Left lung (tissue), 14 donors: ENCODE measurements at places on chromosomes 1 and 21.

- DNase-seq = no peak
These were observed 18.4 kb upstream of the CASQ1 start for GRCh38 chr1:160171980-160172379.

DNA sequence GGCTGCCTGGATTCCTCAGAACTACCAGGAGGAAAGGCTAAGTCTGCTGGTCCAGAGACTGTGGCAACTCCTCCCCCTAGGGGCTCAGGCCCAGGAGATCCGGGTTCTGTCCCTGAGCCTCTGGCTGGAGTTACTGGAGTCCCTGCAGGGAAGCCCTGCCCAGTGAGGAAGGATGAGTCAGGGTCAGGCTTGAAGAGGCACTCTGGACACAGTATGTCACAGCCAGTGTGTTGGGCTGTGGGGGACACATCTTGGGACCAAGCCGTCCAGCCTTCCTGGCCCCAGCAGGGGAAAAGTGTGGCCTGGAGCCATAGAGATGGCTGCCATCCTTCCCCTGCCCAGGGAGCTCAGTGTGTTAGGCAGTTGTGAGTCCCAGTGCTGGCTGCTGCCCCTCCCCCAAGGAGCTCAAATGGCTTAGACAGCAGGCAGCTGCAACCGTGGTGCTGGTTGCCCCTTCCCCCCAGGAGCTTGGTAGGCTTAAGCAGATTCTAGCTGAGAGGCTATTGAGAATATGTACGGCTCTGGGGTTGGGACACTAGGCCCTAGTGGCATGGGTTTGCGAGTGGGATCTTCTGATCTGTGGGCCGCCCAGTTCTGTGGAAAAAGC, 28.2 kb upstream of the RABGAP1L start:
- no peak for DNase-seq

- DNase-seq = peak; percentile 90
These were observed at the start of gene CACHD1 for GRCh38 chr1:64469977-64470664. TSS of gene CACHD1 (plus strand) at chr1:64470129. CDS start at chr1:64470745, 616 bp downstream.

DNA sequence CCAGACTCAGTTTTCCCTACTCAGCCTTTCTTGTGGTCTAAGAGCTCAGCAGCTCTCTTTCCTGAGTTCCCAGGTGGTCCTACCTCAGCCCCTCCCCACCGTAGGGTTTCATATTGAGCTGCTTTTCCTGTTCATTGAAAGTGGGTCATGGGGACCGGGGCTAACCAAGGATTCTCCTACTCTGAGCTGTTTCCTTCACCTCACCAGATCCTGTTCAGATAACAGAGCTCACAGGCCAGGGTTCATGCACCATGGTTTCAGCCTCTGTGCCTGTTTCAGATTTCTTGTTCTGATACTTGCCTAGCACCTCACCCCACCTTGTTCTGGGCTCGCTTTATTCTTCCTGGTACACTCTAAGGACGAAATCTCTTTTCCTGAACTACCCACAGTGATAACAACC, 8.5 kb downstream of the UBQLN4 start:
- DNase-seq = no peak

DNA sequence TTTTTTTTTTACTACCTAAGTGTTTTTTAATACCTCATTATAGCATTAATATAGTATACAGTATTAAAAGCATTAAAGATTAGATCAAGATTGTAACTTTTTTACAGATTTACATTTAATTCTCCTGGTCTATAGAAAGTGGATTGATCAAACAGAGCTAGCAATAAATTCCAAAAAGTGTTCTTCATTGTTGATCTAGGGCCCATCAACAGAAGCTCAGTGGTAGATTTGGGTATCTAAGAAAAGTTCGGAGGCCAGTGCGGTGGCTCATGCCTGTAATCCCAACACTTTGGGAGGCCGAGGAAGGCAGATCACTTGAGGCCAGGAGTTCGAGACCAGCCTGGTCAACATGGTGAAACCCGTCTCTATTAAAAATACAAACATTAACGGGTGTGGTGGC, 12.5 kb downstream of the NUP210L start:
- no peak for DNase-seq

GRCh38 chr1:214658175-214658574, 55.2 kb downstream of the CENPF start:
- no peak for DNase-seq

- DNase-seq = no peak
These were observed 98.1 kb downstream of the LHX9 start for GRCh38 chr1:198015309-198015708.

DNA sequence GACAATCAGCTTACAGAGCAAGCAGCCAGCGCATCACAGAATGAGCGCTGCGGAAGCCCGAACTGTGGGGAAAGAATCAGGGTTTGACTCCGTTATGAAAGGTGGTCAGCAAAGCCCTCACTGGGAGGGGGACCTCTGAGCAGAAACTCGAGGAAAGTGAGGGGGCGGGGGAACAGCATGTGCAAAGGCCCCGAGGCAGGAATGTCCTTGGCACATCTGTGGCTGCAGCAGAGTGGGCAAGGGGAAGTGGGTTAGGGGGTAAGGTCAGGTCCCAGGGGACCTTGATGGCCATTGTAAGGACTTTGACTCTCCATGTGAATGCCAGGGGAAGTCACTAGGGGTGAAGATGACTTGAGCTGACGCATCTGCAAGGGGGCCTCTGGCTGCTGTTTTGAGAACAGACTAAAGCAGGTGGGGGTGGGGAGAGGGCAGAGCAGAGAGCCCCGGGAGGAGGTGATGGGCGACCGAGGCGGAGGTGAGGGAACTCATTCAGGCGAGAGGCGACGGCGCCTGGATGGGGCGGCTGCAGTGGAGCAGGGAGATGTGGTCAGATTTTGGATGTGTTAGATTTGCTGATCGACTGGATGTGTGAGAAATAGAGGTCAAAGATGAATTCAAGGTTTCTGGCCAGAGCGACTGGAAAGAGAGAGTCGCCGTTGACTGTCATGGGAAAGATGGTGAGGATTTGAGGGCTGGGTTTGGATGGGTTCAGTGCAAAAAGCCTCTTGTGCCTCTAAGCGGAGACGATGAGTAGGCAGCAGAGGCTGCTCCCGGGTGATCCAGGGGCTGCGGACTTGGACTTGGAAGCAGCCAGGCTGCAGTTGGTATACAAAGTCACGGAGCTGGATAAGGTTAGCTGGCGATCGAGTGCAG, 108.0 kb upstream of the ZBTB40 start:
- no peak for DNase-seq

DNA sequence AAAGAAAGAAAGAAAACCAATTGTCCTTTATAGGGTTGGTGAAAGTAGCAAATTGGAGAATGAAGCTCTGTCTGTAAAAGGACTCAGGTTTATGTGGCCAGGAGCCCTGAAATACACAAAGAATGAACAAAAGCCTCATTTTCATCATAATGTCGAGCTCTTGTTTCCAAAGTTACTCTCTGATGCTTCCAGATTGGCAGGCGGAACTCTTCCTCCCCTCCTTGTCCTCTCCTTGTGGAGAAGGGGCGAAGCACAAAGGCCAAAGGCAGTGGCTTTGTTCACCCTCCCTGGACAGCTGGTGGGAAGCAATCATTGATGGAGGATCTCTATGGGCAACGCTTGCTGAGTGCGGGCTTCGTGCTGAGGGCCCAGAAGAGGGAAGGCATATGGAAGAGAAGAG, 5.6 kb downstream of the CA6 start:
- DNase-seq = no peak

DNA sequence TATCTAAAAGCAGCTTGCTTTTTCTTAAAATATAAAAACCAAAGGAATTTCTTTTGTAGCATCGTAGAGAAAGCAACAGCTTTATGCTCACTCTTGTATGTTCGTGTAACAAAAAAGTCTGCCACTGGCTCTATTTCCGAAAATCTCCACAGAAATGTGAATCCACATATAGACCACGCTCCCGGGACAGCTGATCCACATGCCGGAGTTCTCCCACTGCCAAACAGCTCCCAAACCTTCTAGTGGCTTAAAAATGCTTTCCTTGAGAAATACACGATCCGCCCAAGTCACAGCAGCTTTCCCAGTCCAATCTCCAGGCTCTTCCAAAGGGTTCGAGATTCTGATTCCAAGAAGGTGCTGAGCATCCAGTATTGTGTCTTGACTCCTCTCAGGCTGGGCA, 29.3 kb downstream of the PCSK9 start:
- DNase-seq = no peak

DNA sequence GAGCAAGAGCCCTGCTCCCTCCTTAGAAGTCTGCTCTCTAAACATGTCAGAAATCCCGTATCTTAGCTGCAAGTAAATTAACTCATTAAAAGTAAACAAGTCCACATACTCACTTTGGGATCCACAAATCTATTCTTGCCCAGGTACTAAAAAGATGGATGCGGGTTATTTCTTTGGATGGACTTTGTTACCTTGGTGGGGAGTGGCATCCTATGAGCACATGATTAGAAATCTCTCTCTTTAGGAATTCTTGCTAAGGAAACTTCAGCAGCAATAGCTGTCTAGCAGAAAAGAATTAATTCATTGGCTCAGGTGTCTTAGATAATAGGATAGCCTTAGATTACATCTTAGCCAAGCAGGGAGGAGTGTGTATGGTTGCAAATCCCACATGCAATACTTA, 25.2 kb downstream of the NRDC start:
- no peak for DNase-seq

GRCh38 chr1:169309178-169310166, 58.1 kb downstream of the NME7 start:
- no peak for DNase-seq

GRCh38 chr1:25703671-25704266, 87.2 kb downstream of the MAN1C1 start:
- no peak for DNase-seq

GRCh38 chr1:117215733-117216462, 5.2 kb upstream of the VTCN1 start:
- DNase-seq = no peak

GRCh38 chr1:168932539-168932938, 174.0 kb upstream of the ATP1B1 start:
- DNase-seq = no peak

DNA sequence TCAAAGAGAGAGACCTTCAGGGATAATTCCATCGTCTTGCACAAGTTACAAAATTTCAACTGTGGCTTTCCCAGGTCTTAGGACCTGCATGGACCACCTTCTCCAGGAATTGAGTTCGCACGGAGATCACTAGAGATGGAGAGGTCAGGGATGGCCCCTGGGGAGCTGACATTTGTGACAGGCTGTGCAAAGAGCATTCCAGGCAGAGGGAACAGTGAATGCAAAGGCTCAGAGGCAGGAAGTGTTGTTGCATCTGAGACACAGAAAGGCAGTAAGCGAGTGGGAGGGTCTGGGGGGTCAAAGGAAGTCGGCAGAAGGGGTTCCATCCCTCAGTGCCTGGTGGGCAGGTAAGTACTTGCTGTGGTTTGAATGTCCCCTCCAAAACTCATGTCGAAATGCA, 9.5 kb upstream of the SELENON start:
- no peak for DNase-seq

- DNase-seq = peak; percentile 79
These were observed 13.5 kb downstream of the TRAF3IP3 start for GRCh38 chr1:209769171-209769904.

DNA sequence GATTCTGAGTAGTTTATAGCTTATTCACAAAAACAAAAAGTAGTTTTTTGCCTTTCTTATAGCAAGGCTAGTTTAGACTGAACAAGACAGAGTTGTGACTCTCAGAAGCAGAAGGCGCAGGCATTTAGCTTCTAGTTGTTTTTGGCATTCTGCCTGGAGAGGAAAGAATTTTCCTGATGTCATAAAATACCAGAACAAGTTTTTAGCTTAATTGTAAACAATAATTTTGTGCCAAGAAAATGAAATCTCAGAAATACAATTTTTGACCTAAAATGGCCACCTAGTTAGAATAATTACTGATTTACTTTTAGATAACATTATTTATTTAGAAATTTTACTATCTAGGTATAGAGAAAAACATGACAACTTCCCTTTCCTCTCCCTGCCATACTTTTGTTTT, 1.0 kb downstream of the DNAJB4 start:
- DNase-seq = no peak

GRCh38 chr1:87928623-87929022, 599.9 kb downstream of the LMO4 start:
- DNase-seq = no peak

DNA sequence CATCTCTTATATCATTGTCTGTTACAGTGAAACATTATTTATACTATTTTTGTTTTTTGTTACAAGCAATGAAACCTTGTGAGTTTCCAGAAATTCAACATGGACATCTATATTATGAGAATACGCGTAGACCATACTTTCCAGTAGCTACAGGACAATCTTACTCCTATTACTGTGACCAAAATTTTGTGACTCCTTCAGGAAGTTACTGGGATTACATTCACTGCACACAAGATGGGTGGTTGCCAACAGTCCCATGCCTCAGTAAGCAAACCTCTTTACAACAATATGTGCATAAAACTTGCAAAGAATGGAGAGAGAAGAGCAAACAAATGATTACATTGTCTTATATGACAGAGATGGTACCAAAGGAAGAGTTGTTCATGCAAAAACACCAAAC, 22.4 kb downstream of the CFHR4 start:
- no peak for DNase-seq

DNA sequence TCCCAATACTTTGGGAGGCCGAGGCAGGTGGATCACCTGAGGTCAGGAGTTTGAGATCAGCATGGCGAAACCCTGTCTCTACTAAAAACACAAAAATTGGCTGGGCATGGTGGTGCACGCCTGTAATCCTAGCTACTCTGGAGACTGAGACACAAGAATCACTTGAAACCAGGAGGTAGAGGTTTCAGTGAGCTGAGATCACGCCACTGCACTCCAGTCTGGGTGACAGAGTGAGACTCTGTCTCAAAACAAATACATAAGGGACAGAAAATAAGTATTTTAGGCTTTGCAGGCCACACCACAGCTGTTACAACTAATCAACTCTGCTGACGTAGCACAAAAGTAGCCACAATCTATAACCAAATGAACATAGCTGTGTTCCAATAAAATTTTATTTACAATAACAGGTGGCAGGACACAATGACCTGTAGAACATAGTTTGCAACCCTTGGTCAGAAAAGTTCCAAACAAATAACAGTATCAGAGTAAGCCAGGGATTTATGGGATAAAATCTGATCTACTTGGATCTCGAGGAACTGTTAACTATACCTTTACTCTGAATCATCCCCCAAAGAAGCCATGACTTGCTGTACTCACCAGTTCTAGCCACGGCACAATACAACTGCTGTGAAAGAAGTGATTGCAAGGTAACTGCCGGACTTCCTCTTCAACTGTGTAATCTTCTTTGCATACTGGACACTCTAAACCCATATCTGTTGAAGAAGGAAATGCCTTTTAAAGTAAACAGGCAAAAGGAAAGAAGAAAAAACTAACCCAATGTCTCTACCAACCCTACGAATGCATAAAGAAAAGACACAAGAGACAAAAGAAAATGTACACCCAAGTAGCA, 28.3 kb downstream of the CD160 start:
- DNase-seq = no peak

DNA sequence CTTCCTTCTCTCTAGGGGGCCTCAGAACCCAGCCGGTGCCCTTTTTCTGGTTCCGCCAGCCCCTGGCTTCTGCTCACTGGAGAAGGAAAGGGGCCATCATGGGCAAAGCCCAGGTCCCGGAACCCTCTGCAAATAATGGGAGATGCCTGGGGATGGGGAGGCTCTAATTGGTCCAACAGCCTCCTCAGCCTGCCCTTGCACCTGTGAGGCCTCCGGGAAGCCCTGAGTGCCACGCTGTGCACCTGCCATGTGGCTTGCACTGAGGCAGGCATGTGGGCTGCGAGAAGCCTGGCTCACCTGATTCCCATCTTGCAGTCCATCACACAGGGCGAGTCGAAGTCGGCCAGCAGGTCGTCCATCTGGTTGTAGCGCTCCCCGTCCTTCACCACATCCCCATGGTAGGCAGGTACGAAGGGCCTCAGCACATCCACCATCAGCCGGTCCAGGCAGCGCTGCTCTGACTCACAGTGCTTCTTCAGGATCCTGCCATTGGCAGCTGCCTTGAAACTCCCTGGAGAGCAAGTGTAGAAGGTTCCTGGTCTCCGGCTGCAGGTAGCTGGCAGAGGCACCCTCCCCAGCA, 92.1 kb downstream of the ITPKB start:
- peak; percentile 55 for DNase-seq
